ENCODE measurements at places on chromosomes 7 and 10. TPM values are rescaled to one million over a fixed set of nuclear protein-coding genes. Genes with fewer than 3 reads are reported as not detected.

DNA sequence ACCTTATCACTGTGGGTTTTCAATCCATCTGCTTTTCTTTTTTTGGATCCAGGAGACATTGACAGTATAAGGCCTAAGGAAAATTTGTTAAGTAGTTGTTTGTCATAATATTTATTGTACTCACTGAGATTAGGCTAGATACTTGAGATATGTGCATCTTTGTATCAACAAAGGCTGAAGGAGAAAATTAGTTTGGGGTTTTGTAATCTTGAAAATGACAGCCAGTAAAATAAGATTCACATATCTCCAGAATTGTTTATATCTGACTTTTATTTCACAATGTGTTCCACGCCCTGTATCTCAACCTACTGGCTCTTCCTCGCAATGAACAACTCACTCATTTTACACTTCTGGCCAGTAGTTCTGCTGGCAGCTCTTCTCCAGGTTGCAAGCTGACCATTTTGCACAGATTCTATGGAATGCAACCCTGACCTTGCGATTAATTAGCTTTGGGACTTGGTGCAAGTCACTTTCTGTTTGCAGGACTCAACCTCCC, 132.7 kb downstream of the GATA3 start:
- no peak for DNase-seq

DNA sequence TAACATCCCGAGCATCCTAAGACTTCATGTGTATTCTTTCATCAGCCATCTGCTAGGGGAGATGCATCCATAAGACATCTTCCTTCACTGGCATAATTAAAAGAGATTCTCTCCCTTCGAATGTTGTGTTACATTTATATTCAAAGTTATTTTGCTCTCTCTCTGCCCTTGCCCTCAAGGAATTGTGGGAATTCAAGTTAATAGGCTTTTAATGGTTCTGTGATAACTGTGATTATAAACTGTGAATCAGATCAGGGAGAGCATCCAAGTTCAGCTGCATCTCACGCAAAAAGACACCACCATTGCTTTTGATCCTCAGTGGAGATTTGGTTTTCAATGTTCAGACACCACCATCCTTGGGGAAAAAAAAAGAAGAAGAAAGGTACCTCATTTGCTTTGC, 9.2 kb upstream of the TEX36 start:
- no peak for DNase-seq

Gene PCDH15
- polyA plus RNA-seq: not detected

Gene SPDYE11
- polyA plus RNA-seq: not detected

GRCh38 chr10:52066383-52066782, 247.7 kb upstream of the DKK1 start:
- no peak for DNase-seq

Gene ADRA2A
- not detected for polyA plus RNA-seq

Gene TMEM225B
- polyA plus RNA-seq: not detected

DNA sequence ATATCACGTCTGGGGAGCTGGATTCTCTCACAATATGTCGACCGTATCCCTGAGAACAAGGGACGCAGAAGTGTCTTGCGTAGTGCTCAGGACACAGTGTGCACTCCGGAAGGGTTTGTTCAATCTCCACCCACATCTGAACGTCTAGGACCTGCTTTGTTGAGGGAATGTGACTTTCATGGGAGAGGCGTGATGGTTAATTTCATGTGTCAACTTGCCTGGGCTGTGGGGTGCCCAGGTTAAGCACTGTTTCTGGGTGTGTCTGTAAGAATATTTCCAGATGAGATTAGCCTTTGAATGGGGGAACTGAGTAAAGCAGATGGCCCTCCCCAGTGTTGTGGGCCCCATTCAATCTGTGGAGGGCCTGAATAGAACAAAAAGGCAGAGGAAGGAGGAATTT, 80.4 kb upstream of the SFMBT2 start:
- no peak for DNase-seq

Gene CTTNBP2
- polyA plus RNA-seq: 0.33 TPM

- no peak for DNase-seq
These were observed 14.2 kb downstream of the ADRB1 start for GRCh38 chr10:114057855-114058254.

Gene UCN3
- not detected for polyA plus RNA-seq

Gene LIPK
- not detected for polyA plus RNA-seq

- DNase-seq: no peak
These were observed 135.3 kb upstream of the FAM3C start for GRCh38 chr7:121531175-121532070.

DNA sequence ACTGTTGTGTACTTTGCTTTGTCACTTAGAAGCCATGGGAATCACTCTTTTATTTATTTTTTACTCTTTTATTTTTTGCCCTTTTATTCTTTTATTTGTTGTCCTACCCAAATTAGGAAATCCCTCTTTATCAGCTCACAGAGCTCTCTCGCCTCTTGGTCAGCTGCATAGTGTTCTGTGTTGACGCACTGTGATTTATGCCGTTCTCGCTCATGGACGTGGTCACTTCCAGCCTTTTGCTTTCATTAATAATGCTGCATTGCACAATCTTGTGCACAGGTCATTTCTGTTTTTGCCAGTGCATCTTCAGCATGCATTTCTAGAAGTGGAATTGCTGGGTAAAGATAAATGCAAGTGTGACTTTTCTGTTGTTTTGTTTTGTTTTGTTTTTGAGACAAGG, 42.3 kb downstream of the FBH1 start:
- no peak for DNase-seq

- no peak for DNase-seq
These were observed 277.6 kb downstream of the SFMBT2 start for GRCh38 chr10:7133278-7133677.

DNA sequence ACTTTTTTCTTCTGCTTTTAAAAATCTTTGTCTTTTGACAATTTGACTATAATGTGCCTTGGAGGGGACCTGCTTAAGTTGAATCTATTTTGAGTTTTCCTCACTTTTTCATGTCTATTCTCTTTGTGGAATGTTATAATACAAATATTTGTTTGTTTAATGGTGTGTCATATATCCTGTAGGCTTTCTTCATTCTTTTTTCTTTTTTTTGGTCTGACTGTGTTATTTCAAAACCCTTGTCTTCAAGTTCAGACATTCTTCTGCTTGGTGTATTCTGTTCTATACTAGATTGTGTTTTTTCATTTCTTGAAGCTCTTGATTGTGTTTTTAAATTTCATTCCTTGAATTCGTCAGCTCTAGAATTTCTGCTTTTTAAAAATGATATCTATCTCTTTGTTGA, 228.2 kb downstream of the STK31 start:
- no peak for DNase-seq

Gene PON1
- not detected for polyA plus RNA-seq

- DNase-seq: no peak
These were observed 116.0 kb upstream of the PFKP start for GRCh38 chr10:2951235-2951835.

DNA sequence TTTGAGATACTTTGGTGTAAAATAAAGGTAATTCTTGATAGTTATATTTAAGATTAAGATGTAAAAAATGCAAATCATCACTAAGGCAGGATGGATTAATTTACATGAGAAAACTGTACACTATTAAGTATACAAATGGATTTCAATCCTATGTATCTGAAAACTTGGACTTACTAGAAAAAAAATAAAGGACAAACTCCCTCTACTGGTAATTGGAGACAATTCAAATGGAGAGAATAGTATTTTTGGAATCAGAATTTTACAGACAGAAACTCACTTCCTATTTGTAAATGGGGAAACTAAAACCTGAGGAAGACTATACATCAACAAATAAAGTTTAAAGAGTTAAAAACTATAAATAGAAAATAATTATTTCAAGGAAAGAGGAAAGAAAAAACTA, 62.6 kb downstream of the CUL2 start:
- no peak for DNase-seq

Gene CTNNA3
- not detected for polyA plus RNA-seq

Gene SYT15
- 0.23 TPM for polyA plus RNA-seq

GRCh38 chr7:130279286-130279685, 12.6 kb downstream of the CPA2 start:
- no peak for DNase-seq

- DNase-seq: no peak
These were observed 885.0 kb upstream of the LRRN3 start for GRCh38 chr7:110205899-110206298.

DNA sequence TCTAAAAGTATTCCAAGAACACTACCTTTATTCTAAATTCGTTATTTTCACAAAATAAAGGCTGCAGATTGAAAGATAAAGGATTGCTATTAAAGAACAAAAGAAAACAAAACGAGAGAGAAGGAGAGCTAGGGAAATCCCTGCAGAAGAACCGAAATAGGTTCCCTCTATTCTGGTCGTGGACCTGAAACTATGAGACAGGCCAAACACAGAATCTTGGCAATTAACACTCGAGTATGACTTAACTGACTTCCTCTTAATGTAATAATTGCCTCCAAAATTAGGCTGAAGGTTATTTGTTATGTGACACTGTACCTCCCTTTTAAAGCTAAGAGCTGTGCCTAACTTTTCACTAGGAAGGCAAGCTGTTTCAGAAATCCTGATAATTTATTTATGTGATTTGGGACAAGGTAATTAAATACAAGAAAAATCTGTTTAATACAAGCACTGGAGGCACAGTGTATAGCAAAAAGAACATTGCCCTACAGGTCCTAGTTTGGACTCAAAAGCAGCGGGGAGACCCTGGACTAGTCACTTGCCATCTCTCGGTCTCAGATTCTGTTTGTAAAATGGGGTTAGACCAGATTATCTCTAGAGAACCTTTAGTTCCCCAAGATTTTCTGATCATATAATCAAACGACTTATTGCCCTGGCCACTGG, 11.6 kb downstream of the NAMPT start:
- DNase-seq: no peak

Gene ZFYVE27
- 31.1 TPM for polyA plus RNA-seq

GRCh38 chr10:70777063-70777875, 7.9 kb downstream of the TBATA start:
- DNase-seq: no peak

GRCh38 chr7:117383483-117384189, 43.7 kb downstream of the ASZ1 start:
- DNase-seq: no peak

DNA sequence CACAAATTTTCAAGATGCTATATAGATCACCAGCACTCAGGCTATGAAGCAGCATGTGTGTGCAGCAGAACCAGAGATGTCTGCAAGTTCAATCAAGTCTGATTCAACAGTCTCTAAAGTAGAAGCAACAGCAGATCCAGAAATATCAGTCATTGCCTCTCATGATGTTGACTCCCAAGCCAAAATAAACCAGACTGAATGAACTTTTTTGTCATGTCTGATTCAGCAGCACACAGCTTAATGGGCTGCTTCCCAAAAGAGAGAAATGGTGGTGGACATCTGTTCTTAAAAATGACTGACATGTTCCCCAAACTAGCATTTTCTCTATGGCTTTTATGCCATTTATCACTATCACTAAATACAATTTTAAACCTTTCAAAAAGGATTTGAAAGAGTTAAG, 53.8 kb downstream of the TMEM26 start:
- DNase-seq: no peak

DNA sequence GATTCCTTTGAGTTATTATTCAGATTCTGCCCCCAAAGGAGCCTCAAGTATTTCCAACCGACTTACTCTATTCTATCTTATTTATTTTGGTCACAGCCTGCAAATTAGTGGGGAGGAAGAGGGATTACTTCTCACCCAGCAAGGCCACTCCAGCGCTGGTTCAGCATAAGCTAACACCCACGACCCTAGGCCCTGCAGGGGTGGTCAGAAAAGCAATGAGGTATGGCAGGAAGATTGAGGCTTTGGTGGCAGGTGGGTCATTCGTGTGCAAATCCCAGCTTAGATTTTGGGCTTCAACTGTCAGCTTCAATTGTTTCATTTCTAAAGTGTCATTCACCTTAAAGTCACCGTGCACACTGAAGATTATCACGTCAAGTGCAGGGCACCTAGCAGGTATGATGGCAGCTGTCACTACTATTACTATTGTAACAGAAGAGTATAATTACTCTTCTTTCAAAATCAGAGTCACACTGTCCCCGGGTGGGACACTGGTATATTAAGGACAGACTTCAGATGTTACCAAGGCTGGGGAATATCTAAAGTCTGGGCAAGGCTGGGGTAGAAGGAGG, 48.8 kb upstream of the OPTN start:
- DNase-seq: no peak

- DNase-seq: no peak
These were observed 111.6 kb upstream of the SEMA3C start for GRCh38 chr7:81030472-81030871.

DNA sequence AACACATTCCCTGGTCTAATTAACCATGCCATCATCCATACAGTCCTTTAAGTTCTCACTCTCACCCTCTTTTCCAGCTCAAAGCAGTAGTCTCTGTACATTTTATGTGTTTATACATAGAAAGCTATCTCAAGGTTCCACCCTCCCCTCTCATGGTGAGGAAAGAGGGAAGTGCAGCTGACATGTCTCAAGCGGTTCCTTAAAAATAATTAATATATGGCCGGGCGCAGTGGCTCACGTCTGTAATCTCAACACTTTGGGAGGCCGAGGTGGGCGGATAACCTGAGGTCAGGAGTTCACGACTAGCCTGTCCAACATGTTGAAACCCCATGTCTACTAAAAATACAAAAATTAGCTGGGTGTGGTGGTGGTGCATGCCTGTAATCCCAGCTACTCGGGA, 36.7 kb downstream of the ZC3HAV1 start:
- peak; percentile 25 for DNase-seq

Gene ANXA11
- polyA plus RNA-seq: 134 TPM

Data from CD14-positive monocyte (primary cell).